Adrenal gland (tissue), 19 donors: ENCODE measurements at places on chromosomes 1 and 21. TPM values are rescaled to one million over a fixed set of nuclear protein-coding genes. Genes with fewer than 3 reads are reported as not detected.
A peak's percentile ranks its signal among the peaks of the same experiment; 100 is the strongest.

DNA sequence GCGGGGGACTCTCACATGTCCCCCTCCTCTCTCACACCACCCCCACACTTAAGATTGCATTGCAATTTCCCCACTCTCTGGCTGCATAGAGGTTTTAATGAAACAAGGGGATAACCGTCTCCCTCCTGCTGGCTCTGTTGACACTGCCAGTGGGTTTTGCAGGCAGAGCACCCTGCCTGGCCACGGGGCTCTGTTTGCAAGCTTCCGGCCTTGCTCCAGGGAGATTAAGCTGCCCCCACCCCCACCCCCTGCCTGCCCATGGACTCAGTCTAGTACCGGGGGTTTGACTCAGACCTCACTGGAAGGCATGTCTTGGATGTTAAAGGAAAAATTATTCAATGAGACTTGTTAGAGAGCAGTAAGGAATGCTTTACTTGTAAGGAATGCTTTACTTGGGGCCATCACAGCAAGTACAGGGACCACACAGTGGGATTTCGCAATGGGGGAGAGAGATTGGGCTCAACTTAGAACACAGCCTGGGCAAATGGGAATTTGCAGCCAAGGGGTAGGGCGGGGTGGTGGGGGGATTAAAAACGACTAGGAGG is 101.0 kb downstream of the AJAP1 start:
- no peak overlapping the region for H3K27ac ChIP-seq
- no peaks in the 10 kb centered on the region for H3K4me1 ChIP-seq
- no peaks in the 10 kb centered on the region for H3K36me3 ChIP-seq
- H3K4me3 ChIP-seq, result no peak overlapping the region

DNA sequence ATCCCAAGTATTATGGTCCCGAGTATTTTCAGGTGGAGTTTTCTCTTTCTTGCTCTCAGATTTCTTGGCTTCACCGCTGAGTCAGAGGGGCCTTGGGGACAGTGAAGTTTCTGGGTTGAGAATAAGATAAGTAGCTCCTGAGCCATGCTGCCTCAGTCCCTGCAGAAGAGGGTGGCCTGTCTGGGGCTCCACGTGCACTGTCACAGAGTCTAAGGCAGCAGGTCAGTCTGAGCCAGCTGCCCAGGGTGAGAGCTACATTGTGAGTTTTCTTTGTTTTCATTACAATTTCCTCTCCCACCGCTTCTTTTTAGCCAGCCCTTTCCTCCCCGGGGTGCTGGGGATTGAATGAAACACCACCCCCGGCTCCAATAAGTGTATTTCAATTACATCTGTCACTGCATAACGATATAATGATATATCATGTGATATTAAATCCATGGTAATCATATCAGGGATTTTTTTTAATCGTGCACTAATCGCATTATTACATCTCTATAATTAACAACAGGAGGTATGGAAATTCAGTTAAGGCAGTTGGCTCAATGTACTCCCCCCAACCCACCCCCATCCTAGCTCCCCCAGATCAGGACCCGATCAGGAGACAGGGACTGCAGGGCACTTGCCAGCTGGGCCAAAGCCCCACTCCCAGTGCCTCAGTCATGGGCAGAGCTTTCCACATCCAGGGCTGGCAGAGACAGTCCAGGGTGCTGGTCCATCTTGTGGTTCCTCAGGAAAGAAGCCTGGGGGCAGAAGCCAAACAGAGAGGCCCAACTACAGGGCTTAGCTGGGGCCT is 43.7 kb downstream of the DMAP1 start:
- no peaks in the 10 kb centered on the region for H3K27me3 ChIP-seq
- H3K4me1 ChIP-seq, result no peaks in the 10 kb centered on the region
- no peak for DNase-seq
- H3K36me3 ChIP-seq, result no peaks in the 10 kb centered on the region
- no peak overlapping the region for H3K4me3 ChIP-seq

FLG2 gene
- total RNA-seq, result not detected

APCS gene
- not detected for total RNA-seq

DNA sequence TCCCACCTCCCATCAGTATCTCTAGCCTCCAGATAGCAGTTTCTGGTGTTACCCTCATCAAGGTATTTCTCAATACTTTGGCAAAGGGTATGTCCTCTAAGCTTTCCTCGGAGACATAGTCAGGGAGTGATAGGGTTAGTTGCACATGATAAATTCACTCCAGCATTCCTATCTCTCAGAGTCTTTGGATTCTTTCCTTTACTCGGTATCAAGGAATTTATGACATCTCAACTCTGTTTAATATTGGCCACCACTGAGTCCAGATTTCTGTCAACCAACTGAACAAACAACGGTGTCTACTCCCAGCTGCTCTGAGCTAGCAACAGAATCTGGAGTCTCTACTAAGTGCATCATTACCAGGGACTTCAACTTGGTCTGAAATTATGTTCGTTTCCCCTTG is 233.4 kb downstream of the TM2D1 start:
- H3K27me3 ChIP-seq, result no peaks in the 10 kb centered on the region
- peak overlapping the region; percentile 30 for H3K27ac ChIP-seq
- no peak overlapping the region for H3K4me3 ChIP-seq
- H3K4me1 ChIP-seq, result no peaks in the 10 kb centered on the region
- H3K36me3 ChIP-seq, result no peaks in the 10 kb centered on the region
- no peak for DNase-seq

LAMB3 gene
- 30.7 TPM for total RNA-seq

DNA sequence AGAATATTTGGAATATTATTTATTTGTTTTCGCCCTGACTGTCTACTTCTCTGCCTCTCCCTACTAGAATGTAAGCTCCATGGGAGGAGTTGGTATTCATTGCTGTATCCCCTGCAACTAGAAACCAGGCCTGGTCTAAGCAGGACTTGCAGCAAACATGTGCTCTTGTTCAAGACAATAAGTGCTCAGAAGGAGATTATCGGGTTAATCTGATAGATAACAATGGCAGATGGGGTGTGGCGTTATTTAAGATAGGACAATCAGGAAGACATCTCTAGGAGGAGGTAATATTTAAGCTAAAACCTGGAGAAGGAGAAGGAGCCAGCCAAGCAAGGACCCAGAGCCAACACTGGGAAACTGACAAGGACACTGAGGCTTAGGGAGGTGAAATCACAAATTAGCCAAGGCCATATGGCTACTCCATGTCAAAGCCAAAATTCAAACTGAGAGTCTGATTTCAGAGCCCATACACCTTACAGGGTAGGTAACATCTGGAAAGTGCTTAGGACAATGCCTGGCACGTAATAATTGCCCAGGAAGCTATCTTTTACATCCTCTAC is 41.5 kb downstream of the STYXL2 start:
- no peaks in the 10 kb centered on the region for H3K36me3 ChIP-seq
- no peak for DNase-seq
- no peak overlapping the region for H3K27ac ChIP-seq
- H3K27me3 ChIP-seq, result no peaks in the 10 kb centered on the region
- H3K4me3 ChIP-seq, result no peak overlapping the region
- no peaks in the 10 kb centered on the region for H3K4me1 ChIP-seq

KRTAP11-1 gene
- not detected for total RNA-seq

SETD4 gene
- total RNA-seq, result 7.9 TPM

GRCh38 chr1:213464786-213465460 is 413.9 kb downstream of the RPS6KC1 start:
- no peak overlapping the region for H3K27ac ChIP-seq
- no peaks in the 10 kb centered on the region for H3K4me1 ChIP-seq
- H3K4me3 ChIP-seq, result no peak overlapping the region
- H3K36me3 ChIP-seq, result no peaks in the 10 kb centered on the region

DNA sequence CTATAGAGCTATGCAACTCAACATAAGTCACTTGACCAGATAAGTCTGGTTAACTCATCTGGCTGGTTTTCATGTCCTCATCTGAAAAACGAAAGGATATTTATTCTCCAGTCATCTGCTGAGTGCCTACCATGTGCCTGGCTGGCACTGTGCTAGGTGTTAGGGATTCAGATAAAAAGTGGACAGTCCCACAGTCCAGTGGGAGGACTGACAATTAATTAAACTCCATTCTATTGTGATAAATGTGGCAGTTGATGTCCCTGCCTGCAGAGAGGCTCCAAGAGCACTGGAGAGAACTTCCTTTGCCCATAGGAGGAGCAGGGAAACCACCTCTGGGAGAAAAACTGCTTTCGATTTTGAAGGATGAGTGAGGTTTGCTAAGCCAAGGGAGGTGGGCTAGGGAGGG is 5.4 kb downstream of the NUAK2 start:
- H3K36me3 ChIP-seq, result peaks cover 4% of the 10 kb centered on the region
- no peak overlapping the region for H3K4me3 ChIP-seq
- peak overlapping the region; percentile 65 for H3K27ac ChIP-seq
- H3K27me3 ChIP-seq, result no peaks in the 10 kb centered on the region
- DNase-seq, result no peak
- peaks cover 49% of the 10 kb centered on the region for H3K4me1 ChIP-seq

GRCh38 chr1:157404063-157404501 is 148.2 kb downstream of the FCRL5 start:
- no peaks in the 10 kb centered on the region for H3K27me3 ChIP-seq
- no peak overlapping the region for H3K4me3 ChIP-seq
- no peak for DNase-seq
- H3K4me1 ChIP-seq, result no peaks in the 10 kb centered on the region

CFHR2 gene
- not detected for total RNA-seq

- no peak overlapping the region for H3K4me3 ChIP-seq
- H3K4me1 ChIP-seq, result no peaks in the 10 kb centered on the region
- no peaks in the 10 kb centered on the region for H3K27me3 ChIP-seq
- DNase-seq, result no peak
- H3K36me3 ChIP-seq, result no peaks in the 10 kb centered on the region
Observed at GRCh38 chr1:204357551-204358490, 1.9 kb downstream of the PLEKHA6 start.

- peaks cover 21% of the 10 kb centered on the region for H3K4me1 ChIP-seq
Observed at GRCh38 chr1:227790868-227791267, 24.6 kb upstream of the PRSS38 start.

ADCY10 gene
- total RNA-seq, result 0.61 TPM

GRCh38 chr1:22903113-22903512 is 69.6 kb downstream of the LACTBL1 start:
- H3K36me3 ChIP-seq, result no peaks in the 10 kb centered on the region
- no peak overlapping the region for H3K4me3 ChIP-seq
- no peak overlapping the region for H3K27ac ChIP-seq
- H3K4me1 ChIP-seq, result no peaks in the 10 kb centered on the region

DNA sequence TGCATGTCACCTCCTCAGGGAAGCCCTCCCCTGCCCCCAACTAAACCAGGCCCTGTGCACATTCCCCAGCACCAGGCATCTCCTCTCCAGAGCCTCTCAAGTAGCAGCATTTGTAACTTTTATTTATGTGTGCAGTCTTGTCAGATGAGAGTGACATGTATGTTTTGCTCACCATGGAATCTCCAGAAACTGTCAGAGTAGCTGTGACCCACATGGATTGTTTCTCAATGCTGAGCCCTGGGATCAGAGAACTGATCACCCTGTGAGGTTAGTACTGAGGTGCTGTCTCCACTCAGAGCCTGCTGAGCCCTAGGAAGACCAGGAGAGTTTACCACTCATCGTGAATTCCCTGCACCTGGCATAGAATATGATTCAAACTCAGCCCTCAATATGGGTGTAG is 190.9 kb upstream of the EDN2 start:
- H3K36me3 ChIP-seq, result no peaks in the 10 kb centered on the region
- no peak overlapping the region for H3K4me3 ChIP-seq
- no peaks in the 10 kb centered on the region for H3K4me1 ChIP-seq
- H3K27me3 ChIP-seq, result no peaks in the 10 kb centered on the region
- no peak overlapping the region for H3K27ac ChIP-seq

DNA sequence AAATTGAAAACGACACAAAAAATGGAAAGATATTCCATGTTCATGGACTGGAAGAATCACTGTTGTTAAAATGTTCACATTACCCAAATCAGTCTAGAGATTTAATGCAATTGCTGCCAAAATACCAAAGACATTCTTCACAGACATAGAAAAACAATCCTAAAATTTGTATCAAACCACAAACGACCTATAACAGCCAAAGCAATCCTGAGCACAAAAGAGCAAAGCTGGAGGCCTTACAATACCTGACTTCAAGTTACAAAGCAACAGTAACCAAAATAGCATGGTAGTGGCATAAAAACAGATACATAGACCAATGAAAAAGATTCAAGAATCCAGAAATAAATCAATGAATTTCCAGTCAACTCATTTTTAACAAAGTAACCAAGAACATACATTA is 1077.3 kb downstream of the KCNT2 start:
- no peaks in the 10 kb centered on the region for H3K4me1 ChIP-seq
- H3K36me3 ChIP-seq, result no peaks in the 10 kb centered on the region
- DNase-seq, result no peak
- H3K4me3 ChIP-seq, result no peak overlapping the region

CCDC181 gene
- 2.1 TPM for total RNA-seq

DNA sequence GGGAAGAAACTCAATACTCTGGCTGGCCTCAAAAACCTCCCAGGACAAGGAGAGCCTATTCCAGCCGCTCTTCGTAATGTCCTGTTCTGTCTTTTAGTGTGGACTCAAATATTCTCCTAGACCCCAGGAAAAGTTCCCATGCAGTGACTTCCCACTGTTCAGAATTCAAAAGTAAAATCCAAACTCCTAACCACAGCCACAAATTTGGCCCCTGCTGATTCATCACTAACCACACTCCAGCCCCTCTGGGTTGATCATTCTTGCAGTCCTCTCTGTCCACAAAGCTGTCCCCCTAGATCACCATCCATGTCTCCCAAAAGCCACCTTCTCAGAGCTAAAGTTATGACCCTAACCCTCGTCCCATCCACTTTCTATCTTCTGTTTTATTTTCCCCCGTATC is 5.1 kb downstream of the CTNNBIP1 start:
- no peaks in the 10 kb centered on the region for H3K36me3 ChIP-seq
- H3K27me3 ChIP-seq, result no peaks in the 10 kb centered on the region
- no peak overlapping the region for H3K27ac ChIP-seq
- H3K4me1 ChIP-seq, result peaks cover 32% of the 10 kb centered on the region
- no peak overlapping the region for H3K4me3 ChIP-seq
- DNase-seq, result no peak

GRCh38 chr1:184387476-184388318 is 868 bp downstream of the C1orf21 start:
- no peaks in the 10 kb centered on the region for H3K36me3 ChIP-seq
- H3K4me3 ChIP-seq, result peak overlapping the region; percentile 96
- peak overlapping the region; percentile 88 for H3K27ac ChIP-seq
- DNase-seq, result peak; percentile 61

- no peak overlapping the region for H3K27ac ChIP-seq
- H3K4me1 ChIP-seq, result peaks cover 5% of the 10 kb centered on the region
- H3K27me3 ChIP-seq, result no peaks in the 10 kb centered on the region
- H3K36me3 ChIP-seq, result peaks cover 34% of the 10 kb centered on the region
- no peak for DNase-seq
Observed at GRCh38 chr21:37166733-37167132, 93.7 kb downstream of the TTC3 start.

GRCh38 chr1:199033661-199034060 is 394.8 kb downstream of the PTPRC start:
- H3K4me3 ChIP-seq, result no peak overlapping the region
- H3K27ac ChIP-seq, result no peak overlapping the region
- H3K4me1 ChIP-seq, result no peaks in the 10 kb centered on the region
- no peaks in the 10 kb centered on the region for H3K27me3 ChIP-seq
- no peak for DNase-seq

DNA sequence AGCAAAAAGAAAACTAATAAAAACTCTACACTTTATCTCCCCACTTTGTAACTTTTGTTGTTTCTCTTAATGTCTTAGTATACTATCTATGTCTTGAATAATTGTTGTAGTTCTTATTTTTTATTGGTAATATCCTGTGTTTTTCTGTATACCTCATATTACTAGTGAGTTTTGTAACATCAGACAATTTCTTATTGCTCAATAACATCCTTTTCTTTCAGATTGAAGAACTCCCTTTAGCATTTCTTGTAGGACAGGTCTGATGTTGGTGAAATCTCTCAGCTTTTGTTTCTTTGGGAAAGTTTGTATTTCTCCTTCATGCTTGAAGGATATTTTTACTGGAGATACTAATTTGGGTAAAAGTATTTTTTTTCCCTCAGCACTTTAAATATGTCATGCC is 79.8 kb upstream of the LRRC8B start:
- H3K27ac ChIP-seq, result no peak overlapping the region
- H3K36me3 ChIP-seq, result no peaks in the 10 kb centered on the region
- no peaks in the 10 kb centered on the region for H3K27me3 ChIP-seq
